ENCODE measurements at places on chromosomes 7 and 10.

- no peak for DNase-seq
Measured at GRCh38 chr10:78763651-78764395, 304.9 kb upstream of the ZMIZ1 start.

DNA sequence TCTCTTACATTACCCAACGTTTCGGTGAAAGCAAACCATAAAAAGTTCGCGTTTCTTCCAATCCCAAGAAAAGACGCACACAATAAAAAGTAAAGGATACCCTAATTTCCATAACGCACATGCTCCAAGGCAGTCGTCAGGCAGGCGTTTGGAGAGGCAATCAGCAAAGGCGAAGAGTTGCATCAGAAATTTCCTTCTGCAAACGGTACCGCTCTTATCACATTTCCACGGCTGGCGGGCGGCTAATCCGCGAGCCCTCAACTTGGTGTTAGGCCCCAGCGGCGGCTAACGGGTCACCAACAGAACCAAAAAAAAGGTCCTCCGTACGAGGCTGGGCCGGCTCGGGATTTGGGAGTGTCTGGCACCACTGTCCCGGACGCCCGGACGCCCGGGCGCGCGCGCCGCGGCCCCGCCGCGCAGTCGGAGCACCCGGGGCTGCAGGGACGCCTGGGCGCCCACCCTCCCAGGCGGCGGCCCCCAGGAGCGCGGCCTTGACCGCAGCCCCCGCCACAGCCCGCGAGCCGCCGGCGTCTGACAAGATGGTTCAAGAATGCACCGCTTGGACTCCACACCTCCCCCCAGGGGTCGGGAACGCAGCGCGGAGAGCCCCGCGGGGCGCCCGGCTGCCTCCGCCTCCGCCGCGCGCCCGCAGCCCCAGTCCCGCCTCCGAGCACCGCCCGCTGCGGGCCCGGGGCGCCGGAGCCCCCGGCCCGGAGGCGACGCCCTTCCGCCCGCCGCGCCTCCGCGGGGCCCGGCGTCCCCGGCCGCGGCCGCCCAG, 9.8 kb upstream of the GRB10 start:
- no peak for DNase-seq

- DNase-seq = no peak
Measured at GRCh38 chr7:142440906-142441411, 183.1 kb upstream of the PRSS58 start.

- DNase-seq = no peak
Measured at GRCh38 chr7:140635345-140635744, 5.3 kb downstream of the DENND2A start.

DNA sequence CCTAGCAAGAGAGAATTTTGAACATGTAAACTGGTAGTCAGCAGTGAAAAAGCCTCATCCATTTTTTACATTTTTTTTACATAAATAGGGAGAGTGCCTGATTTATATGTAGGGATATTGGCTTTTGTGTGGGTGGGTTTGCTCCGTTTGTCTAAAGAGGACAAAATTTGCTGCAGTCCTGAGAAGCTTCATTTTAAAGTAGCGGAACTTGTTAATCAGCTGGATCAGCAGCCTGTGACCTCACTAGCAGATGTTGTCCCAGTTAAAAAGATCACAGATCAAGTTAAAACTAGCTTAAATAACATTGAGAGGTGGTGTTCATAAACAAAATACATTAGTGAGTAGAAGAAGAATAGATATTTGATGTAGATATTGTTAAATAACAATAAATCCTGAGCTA, 2.6 kb downstream of the ATRNL1 start:
- peak; percentile 19 for DNase-seq

GRCh38 chr7:106112972-106113421, 885 bp upstream of the SYPL1 start:
- DNase-seq = no peak

DNA sequence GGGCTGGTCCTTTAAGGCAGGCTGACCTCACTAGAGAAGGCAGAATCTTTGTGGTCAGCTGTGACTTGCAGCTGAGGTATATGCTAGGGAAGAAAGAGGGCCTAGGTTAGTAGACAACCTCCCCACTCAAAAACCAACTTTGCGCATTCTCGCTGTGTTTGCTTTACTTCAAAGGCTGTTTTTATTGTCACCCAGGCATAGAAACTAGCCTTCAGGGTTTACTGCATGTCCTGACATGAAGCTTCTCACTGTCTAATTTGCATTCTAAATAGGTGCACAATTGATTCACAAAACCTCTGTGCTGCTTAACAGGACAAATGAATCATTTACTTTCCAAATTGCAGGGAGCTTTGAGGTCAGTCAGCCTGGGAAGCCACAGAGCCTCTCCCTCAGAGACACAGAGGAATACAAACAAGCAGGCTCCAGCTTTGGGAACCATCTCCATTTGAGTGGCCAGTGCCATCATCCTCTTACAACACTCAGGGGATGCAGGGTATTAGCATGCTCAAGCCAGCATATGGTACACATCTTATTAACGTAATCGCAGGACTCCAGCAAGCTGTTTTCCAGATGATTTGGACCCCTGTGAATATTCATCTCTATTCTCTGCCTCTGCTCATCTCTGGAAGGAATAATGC, 596.4 kb upstream of the GHITM start:
- no peak for DNase-seq

DNA sequence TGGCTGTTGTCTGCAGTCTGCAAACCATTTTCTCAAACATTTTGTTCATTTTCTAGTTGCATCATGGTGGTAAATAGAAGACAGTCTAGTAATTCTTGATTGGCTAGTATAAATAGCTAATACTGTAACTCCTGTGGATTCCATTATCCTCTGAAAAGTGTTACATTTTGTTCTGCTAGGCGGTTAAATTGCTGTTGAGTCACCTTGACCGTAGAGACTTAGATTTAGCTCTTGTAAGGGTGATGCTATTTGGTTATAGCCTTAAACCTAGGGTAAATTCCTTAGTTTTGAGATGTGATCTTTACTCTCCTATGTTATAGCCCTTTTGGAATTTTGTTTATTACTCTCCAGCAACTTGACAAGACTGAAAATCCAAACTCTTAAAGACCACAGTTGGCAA, 58.8 kb downstream of the SHOC2 start:
- DNase-seq = no peak

DNA sequence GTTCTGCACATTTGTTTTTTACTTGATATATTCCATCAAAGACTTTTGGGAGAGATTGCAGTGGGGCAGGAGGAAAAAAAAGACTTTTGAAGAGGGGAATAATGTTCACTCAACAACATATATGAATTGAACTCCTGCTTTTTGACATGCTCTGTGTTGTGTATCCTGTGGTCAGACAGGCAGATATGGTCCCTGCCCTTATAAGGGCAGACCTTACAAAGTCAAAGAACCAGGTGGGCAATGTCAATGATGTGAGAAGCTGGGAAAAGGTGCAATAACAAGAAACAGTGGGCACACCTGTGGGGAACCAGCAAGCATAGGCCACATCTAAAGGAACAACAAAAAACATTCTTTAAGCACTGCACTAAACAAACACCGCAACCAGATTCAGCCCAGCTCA, 8.2 kb downstream of the AIFM2 start:
- DNase-seq = no peak

DNA sequence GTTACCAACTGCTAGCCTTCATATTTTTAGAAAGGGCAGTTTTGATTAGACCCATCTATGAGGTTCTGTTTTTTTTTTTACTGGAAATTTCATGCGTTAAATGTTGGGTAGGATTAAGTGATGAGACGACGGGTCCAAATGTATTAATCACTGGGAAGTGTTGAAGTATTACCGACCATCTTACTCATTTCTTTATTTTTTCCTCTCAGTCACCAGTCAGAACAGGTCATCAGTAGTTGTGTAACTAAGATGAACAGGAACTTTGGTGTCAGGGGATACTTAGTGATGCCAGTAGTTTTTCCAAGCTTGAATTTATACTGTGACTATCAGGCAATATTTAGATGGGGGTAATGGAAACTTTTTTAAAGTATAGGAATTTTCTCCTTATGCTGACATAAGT, 14.2 kb downstream of the TFAM start:
- DNase-seq = no peak

- no peak for DNase-seq
Measured at GRCh38 chr10:17144032-17144431, 14.4 kb upstream of the CUBN start.

DNA sequence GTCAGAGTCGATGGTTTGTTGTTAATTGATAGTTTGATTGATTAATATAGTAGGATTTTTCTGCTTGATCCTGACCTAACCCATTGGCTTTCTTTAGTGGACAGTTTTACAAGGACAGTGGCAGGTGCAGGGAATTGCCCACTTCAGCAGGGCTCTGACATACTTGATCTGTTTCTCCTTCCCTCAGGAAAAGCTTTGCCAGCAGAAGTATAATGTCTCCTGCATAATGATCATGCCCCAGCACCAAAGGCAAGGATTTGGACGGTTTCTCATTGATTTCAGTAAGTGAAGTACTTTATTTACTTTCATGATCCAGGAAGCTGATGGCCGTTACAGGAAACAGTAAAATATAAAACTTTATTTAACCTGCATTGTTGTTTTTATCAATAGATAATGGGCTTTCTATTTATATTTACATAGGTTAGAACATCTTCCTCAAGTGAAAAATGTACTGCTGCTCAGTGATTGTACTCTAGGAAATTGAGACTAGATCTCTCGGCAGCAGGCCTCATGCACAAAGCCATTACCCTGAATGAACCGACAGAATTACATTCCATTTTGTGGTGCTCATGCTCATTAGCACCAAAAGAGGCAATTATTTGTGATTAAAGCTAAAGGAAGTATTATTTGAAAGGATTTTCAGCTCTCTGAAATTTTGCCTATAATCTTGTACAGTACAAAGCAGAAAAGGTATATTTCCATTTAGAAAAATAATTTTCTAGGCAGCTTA, 122.5 kb upstream of the SAMD8 start:
- DNase-seq = no peak

GRCh38 chr7:75915416-75916156, 631 bp downstream of the POR start:
- DNase-seq = no peak

- DNase-seq = no peak
Measured at GRCh38 chr7:68185631-68186456, 1189.2 kb downstream of the TYW1 start.

DNA sequence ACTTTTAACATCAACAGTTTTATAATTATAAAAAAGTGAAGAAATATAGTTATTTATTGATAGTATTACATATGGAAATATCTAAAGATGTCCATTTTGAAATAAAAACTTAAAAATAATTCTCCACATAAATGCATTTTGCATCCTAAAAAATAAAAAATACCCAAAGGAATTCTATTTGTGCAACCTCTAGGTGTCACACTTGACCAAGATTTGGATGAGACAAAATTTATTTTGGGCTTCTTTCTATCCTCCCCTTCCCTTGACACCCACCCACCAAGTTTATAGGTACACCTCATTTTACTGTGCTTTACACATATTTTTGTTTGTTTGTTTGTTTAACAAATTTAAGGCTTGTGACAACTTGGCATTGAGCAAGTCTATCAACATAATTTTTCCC, 3.3 kb upstream of the THSD7A start:
- no peak for DNase-seq

- no peak for DNase-seq
Measured at GRCh38 chr10:101032637-101033224, 1.7 kb downstream of the SFXN3 start.

DNA sequence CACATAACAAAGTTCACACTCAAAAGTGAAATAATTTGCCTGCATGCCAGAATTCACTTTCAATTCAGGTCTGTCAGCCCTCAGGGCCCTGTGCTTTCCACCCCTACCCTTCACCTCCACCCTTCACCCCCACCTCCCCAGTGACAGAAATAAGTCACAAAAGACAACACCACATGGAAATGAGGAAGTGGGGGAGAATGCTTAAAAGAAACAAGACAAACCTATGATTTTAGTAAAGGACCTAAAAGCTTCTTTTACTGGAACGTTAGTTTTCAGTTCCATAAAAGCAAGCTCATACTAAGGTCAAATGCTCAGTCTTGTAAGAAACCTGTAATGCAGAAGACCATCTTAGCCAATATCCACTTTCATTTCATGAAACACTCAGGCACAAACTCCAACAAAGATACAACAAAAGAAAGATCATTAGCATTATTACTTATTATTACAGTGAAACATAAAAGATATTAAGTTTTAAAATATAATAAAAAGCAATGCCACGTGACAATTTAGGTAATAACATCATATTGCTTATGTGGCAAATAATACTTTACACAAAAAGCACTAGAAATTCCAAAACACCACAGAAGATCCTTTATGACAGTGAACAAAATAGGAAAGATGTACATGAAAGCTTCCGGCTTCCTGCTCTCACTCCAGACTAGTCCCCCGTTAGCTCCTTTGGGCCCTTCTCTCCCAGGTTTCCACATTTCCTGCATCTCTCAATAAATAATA, 112.1 kb downstream of the LMBR1 start:
- DNase-seq = no peak

DNA sequence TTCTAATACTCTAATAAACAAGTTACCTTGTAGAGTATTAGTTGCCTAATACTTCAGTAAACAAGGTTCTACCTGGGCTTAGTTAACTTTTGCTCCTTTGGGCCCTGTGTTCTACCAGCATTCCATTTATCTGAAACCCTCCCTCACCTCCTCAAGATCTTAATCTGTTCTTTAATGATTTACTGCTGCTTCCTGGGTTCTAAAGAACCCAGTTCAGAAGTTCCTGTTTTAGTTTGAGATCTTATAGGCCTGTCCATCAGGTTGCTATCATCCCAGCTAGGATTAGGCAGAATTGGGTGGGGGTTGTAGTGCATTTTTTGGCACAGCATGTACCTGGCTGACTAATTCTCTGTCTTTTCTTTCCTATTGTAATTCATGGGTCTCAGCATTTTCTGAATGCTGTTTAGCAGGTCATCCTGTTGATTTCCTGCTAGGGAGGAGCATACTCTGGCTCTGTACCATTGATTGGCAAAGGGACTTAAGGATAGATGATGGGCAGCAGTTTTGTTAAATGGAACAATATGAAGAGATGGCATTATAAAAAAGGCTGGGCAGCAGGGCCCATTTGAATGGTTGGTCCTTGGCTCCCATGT, 53.7 kb upstream of the TMEM248 start:
- DNase-seq = no peak

DNA sequence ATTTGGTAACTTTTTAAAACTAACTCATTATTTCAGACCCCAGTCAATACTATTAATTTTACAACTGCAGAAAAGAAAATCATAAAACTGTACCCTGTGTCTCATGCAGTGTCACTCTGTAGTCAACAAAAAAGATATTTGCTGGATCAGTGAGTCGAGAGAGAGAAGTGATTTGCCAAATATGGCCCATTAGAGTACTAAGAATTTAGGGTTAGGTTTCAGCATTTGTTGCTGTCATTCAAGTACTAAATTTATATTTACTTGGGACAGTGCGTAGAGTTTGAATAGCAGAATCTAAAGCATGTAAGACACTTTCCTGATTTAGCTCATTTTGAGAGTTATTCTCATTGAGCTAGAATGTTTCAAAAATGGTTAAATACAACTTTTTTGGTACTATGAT, 38.9 kb downstream of the CACNA2D1 start:
- DNase-seq = no peak

GRCh38 chr7:155774947-155775346, 37.3 kb downstream of the SHH start:
- no peak for DNase-seq

- peak; percentile 48 for DNase-seq
Measured at GRCh38 chr10:31927884-31928548, 615 bp downstream of the ARHGAP12 start.

Data from renal pelvis (tissue), 12 donors.